Choroid plexus epithelial cell (primary cell): ENCODE measurements at places on chromosomes 6 and 20.
A peak's percentile ranks its signal among the peaks of the same experiment; 100 is the strongest.

DNA sequence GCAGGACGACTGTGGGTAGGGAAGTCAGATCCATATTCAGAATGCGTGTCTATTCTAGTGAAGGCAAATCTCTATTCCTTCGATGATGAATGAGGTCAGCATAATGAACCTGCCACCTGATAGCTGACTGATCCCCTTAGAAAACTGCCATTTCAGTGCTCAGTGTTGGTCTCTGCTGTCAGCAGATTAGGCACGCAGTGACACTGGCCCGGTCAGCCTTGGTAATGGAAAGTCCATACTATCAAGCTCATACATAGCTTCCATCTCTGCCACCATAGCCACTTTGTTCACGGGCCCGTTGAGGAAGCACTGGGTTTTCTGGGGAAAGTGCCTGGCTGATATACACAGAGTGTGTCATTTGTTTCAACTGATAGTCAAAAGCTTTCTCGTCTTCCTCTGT lies 54.0 kb downstream of the C6orf52 start:
- DNase-seq, result no peak

- no peak for DNase-seq
Measured at GRCh38 chr20:59421089-59421488, 120.7 kb downstream of the EDN3 start.

GRCh38 chr6:138222901-138223546 lies 4.7 kb upstream of the PBOV1 start:
- no peak for DNase-seq

GRCh38 chr6:1904466-1904799 lies 294.7 kb downstream of the FOXC1 start:
- no peak for DNase-seq

DNA sequence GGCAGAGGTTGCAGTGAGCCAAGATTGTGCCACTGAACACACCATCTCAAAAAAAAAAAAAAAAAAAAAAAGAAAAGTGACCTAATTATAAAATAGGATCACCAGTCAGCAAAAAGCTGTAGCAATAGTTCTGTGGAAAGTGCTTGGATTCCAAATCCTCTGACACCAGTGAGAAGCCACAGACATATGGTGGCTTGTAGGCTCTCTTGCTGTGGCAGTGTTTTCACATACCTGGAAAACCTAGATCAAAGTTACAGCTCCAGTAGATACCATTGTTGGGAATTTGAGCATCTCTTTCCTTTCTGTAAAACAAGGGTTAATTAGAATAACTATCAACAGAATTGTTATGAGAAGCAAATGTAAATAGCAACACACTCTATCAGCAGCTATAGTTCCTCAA lies 4.1 kb downstream of the CCDC170 start:
- no peak for DNase-seq

GRCh38 chr6:94862112-94862511 lies 715.2 kb upstream of the MANEA start:
- DNase-seq, result peak; percentile 4

GRCh38 chr6:87588756-87589407 lies 905 bp downstream of the RARS2 start:
- DNase-seq, result no peak

GRCh38 chr6:82076916-82077315 lies 170.6 kb downstream of the IBTK start:
- DNase-seq, result no peak

DNA sequence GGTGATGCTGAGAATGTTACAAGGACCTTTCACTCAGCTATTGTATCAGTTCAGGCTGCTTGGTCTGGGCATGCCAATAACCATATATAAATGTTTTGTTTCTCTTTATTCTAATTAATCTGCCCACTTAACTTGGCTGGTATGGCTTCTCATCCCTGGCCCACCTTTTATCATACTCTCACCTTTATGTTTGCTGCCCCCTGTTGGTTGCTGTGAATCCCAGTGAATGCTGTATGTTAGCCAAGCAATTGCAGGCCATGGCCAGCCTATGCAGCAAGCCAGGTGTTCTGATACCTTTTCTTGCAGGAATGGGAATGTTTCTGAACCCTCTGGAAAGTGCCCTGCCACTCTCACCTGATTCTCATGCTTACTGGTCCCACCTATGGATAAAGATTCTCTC lies 54.6 kb downstream of the PCSK2 start:
- peak; percentile 6 for DNase-seq

DNA sequence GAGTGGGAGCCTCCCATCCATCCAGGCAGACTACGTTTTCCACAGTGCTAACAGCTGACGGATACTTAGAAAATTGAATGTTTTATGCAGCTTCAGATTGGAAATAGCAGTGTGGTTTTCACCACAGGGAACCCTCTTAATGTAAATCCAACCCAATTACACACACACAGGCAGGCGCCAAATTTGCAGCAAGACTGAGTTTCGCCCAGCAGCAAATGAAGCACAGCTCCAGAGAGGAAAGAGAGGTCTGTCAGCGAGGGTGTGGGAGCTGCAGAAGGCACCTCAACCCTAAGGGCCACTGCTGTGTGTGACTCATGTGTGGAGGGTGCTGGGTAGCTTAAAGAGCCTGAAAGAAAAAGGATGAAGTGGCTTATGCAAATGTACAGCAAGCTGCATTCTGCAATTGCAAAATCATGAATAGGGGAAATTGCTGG lies 365.7 kb downstream of the MAFB start:
- peak; percentile 35 for DNase-seq

DNA sequence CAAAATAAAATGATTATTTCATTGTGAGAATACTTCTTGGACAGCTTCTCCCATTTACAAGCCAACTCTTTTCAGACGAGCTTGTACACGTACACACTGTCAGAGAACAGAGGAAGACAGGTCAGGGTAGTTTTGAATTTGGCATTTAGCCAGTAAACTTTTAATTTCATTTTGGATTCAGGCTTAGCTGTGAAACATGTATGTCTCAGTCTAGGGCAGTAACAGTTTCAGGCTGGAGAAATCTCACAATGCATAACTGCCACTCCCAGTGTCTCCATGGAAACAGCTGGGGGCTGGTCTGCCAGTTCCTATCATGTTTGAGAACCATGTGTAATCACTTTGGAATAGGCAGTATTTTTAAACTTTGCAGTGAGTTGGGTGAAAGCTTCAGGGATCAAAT lies 22.0 kb upstream of the QKI start:
- peak; percentile 79 for DNase-seq
